Skin of body (tissue), 3 donors: ENCODE measurements at places on chromosomes 6 and 20.

DNA sequence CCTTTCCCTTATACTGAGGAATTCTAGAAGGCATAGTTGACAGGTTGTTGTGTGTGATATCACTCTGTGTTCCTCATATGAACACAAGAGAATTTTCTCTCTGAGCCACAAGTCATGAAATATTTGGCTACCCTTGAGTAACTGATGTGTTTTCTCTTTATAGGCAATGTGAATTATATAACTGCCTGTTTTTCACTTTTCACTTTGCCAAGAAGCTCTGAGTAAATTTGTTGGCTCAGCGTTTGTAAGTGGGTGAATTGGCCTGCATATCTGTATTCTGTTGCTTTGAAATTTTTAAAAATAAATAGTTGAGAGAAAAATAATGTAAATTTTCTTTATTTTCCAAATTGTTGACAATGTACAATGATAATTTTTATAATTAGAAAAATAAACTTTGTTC, 5.2 kb upstream of the BTBD9 start:
- DNase-seq = no peak

GRCh38 chr6:134511984-134512683, 194.2 kb upstream of the SGK1 start:
- no peak for DNase-seq

- DNase-seq = no peak
Measured at GRCh38 chr6:53658992-53659391, 6.6 kb downstream of the KLHL31 start.

GRCh38 chr6:138671351-138671750, 102.2 kb upstream of the CCDC28A start:
- DNase-seq = no peak

DNA sequence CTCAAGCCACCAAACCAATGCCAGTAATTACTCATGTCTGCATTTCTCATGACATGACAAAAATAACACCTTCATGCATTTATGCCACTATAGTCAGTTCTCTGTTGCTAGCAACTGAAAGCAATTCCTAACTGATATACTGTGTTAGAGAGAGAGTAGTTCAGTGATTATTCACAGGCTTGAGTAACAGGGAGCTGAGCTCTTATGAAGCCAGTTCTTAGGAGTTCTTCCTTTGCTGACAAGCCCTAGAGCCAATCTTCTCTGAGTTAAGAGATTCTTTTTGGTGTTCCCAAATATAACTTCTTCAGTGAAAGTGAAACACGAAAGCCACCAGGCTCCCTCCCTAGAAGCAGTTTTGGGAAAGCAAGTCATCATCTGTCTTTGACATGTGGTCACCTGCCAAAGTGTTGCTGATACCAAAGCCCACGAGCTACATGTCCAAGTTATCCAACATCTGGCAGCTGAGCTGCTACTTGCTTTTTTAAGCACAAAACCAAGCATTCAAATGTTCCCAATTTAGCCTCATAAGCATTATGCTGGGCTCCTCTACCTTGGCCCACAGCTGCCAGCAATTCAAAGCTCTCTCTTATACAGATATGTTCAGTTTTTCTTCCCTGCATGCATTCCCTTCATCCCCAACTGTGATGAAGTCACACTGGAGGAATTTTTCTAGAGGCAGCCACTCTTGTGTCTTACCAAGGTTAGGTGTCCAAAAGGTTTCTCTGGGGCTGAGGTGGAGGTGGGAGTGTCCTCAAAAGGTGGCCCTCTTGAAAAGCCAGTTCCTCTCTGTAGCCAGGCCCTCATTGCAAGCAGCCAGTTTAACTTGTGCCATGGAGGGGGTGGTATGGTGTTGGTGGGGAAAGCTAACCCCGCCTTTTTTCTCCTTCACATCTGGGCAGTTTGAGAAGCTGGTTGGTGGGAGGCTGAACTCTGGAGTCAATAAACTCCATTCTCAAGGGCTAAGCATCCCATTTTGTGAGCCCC, 92.7 kb upstream of the ARMC2 start:
- DNase-seq = no peak

DNA sequence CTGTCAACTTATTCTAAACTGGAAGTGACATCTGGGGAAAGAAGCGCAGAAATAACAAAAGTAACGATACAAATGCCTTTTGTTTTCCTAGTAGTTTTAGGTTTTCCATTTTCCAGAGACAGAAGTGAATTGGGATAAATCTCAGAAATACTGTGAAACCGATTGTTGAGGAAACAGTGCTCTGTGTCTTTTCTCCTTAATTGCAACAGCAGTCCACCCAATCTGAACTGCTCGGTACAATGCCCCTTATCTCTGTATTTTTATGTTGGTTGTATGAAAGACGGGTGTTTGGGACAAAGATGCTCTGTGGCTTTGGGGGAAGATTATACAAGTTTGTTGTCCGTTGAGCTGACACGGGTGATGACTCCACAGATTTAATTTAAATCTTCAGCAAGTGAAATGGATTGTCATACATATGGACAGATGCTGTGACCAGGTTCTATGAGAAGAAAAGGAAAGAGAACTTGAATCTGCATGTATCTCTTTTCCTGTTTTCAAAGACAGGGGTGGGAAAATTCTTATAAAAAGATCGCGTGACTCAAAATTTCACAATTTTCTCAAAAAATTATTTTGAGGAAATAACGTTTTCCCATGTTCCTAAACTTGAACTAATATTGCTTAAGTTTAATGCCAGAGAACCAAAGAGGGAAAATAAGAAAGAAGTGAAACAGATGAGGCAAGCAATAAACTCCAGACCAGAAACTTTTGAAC, 41.2 kb downstream of the SASH1 start:
- DNase-seq = no peak

DNA sequence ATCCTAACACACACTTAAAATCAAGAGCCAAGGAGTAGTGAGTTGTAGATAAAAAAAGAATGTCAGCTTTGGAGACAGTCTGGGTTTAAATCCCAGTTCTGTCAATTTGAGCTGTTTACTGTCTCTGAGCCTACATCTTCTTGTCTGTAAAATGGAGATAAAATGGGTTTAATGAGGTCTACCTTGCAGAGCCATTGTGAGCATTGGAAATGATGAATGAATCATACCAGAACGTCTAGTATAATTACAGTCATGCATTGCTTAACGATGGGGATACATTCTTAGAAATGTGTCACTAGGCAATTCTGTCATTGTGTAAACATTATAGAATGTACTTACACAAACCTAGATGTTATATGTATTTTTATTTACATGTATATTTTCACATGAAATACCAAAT, 17.6 kb upstream of the SGK2 start:
- no peak for DNase-seq
